ENCODE measurements at places on chromosomes 5 and 9.

DNA sequence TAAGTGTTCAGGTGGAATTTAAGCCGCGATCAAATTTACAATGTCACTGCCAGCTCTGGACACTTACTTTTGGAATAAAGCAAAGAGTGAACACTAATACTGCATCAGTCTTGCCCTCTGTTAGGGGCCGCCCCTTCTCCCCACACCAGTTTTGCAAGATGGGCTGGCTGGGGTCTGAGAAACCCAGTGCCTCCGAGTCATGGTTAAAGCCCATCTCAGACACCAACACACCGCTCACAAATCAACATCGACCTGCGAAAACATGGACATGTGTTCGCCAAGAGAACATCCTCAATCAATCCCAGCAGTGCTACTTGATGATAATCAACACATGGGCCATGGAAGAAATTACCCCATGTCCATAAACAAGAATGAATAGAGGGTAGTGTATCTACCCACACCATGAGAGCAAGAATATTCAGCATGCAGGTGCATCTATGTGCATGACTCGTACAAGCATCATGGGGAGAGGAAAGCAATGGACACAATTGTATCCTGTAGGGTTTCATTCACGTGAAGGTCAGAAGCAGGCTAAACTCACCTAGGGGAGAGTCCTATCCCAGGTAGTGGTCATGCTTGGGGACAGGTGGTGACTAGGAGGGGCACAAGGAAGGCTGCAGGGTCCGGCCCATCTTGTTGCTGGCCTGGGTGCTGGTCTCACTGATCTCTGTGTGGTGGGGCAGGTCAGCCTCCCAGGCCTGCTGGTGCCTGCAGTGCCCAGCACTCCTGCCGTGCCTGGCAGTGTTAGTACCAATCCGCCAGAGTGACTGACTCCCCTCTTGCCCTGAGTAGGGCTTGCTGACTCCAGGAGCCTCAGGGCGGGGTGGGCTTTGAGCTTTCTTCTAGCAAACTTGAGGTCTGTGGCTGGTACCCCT lies 5.0 kb downstream of the S1PR3 start:
- DNase-seq, result no peak

DNA sequence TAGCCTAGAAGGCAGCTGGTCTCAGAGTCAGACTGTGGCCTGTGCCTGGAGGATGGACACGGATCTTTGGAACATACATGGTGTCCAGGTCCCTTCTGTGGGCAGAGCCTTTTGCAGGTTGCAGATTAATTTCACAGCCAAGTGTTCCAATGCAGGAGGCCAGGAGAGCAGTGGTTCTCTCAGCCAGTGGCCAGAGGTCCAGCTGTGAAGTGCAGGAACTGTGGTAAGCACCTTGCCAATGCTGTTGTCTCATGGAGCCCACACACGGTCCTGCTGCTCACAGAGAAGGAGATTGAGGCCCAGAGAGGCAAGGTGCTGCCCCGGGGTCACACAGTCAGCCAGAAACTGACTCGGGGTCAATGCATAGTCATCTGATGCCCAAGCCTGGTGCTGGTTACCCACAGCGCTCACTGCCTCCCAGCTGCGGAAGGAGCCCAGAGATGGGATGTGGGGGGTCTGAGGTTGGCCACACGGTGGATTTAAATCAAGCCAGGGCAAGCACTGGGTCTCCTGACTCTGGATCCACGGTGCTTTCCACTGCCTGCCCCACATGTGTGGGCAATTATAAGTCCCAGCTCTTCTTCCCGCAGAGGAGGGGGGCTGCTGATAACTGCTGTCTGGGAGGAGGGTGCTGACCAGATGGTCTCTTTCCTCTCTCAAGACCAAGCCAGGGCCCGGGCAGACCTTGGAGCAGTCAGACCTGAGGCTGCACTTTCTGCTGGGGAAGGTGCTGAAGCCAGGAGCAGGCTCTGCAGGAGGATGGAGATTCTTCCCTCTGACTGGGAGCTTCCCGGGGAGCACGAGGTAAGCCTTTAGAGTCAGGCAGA lies 2.8 kb downstream of the PDGFRB start:
- peak; percentile 69 for DNase-seq

- no peak for DNase-seq
These were observed 12.0 kb upstream of the RXRA start for GRCh38 chr9:134314039-134314949.

- peak; percentile 45 for DNase-seq
These were observed 16.1 kb downstream of the AHRR start for GRCh38 chr5:337563-338130.

DNA sequence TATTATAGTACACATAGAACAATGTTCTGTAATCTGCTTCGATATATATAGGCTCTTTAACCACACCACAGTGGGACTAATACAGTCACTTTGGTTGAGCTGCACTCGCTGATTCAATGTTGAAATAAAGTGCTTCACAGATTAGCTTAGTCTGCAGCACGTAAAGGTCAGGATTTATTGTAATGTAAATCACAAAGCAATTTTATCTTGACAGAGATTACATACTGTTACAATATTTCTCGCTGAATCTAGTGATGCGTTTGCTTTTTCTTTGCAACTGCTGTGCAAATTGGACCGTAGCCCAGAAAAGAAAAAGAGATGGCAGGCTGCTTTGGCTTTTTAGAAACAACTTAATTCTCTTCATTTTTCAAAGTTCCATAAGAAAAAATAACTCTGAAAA lies 52.9 kb downstream of the CETN3 start:
- DNase-seq, result no peak

DNA sequence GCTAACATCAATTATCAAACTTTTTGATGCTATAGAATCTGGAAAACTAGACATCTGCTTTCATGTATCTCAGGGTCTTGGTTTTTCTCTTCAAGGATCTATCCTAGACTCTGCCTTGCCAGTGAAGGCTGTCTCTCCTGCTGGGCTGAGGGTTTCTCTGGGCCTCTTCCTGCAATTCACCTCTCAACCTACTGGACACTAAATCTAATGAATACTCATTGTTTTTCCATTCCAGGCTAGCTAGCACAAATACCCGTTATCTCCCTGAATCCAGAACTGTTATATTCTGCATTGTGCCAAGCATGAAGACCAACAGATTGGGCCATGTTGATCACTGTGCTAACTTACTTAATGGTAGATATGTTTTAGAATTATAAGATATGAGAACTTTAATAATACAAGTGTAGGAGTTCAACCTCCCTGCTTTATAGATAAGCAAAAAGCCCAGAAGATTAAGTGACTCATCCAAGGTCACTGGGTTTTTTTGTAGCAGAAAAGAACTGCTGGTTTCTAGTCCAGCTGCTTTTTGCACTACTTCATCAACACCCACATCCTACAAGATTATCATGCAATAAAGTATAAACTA lies 56.5 kb upstream of the RNF38 start:
- no peak for DNase-seq

GRCh38 chr9:95025213-95026147 lies 292.0 kb downstream of the FANCC start:
- peak; percentile 88 for DNase-seq

GRCh38 chr5:12662545-12663314 lies 758.5 kb upstream of the CTNND2 start:
- no peak for DNase-seq

- no peak for DNase-seq
These were observed 50.4 kb downstream of the CERT1 start for GRCh38 chr5:75460942-75461610.

DNA sequence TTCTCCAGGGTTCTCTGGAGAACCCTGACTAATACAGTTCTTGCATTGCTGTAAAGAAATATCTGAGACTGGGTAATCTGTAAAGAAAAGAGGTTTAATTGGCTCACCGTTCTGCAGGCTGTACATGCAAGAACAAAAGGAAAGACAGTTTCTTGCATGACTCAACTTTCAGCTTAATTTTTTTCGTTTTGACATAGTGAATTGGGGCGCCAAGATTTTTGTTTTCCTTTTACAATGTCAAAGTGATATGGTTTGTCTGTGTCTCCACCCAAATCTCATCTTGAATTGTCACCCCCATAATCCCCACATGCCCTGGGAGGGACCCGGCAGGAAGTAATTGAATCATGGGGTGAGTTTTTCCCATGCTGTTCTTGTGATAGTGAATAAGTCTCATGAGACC lies 11.8 kb upstream of the CRHBP start:
- DNase-seq, result no peak

DNA sequence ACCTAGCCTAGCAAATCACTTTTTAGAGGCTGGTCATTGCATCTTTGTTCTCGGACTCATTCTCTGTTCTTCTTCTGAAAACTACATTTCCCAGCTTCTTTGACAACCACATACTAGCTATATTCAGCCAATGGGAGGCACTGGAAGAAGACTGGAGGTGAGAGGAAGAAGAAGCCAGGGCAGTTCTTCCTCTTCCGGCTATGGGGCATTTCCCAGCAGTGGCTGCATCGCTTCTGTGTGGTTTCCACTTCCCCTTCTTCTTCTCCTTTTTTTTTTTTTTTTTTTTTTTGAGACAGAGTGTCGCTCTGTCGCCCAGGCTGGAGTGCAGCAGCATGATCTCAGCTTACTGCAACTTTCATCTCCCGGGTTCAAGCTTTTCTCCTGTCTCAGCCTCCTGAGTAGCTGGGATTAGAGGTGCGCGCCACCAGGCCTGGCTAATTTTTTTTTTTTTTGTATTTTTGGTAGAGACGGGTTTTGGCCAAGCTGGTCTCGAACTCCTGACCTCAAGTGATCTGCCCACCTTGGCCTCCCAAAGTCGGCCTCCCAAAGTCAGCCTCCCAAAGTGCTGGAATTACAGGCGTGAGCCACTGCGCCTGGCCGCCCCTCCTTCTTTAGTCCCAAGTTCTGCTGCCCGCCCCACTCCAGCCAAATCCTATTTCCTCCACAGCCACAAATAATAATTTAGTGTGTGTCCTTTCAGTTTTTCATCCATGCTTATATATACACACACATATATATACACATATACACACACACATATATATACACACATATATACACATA lies 6.9 kb upstream of the UBAP1 start:
- no peak for DNase-seq

GRCh38 chr9:94919376-94920098 lies 193.0 kb downstream of the AOPEP start:
- peak; percentile 47 for DNase-seq

GRCh38 chr5:40206030-40206429 lies 473.7 kb upstream of the PTGER4 start:
- no peak for DNase-seq

- peak; percentile 11 for DNase-seq
These were observed 50.2 kb downstream of the MED10 start for GRCh38 chr5:6328173-6328572.

GRCh38 chr9:32339424-32339823 lies 45.0 kb upstream of the ACO1 start:
- DNase-seq, result no peak

- DNase-seq, result no peak
These were observed 383.4 kb downstream of the TMEM38B start for GRCh38 chr9:106077731-106078130.

DNA sequence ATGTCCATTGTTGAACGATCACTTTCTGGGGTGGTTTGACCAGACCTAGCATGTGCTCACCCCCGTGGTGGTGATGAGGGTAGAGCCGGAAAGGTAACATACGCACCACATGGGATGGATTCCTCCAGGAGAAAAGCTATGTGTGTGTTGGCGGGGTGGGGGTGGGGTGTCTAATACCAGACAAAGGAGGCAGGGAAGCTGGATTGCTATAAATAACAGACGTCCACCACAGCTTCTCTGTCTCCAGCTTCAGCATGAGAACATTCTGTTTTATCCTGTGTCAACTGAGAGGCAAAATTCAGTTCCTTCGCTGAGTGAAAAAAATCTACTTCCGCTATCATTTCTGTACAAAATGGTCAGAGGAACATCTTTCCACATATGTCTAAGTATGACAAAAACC lies 151.0 kb downstream of the PCSK1 start:
- no peak for DNase-seq

- no peak for DNase-seq
These were observed 925.8 kb downstream of the TLE1 start for GRCh38 chr9:80763536-80763935.

- no peak for DNase-seq
These were observed 287.8 kb upstream of the TMEM161B start for GRCh38 chr5:88556406-88556805.

- DNase-seq, result no peak
These were observed 1.7 kb upstream of the IRX1 start for GRCh38 chr5:3593771-3594509.

All from AG10803 (cell line).